ENCODE measurements at places on chromosomes 6 and 20. TPM values are rescaled to one million over a fixed set of nuclear protein-coding genes. Genes with fewer than 3 reads are reported as not detected.

DNA sequence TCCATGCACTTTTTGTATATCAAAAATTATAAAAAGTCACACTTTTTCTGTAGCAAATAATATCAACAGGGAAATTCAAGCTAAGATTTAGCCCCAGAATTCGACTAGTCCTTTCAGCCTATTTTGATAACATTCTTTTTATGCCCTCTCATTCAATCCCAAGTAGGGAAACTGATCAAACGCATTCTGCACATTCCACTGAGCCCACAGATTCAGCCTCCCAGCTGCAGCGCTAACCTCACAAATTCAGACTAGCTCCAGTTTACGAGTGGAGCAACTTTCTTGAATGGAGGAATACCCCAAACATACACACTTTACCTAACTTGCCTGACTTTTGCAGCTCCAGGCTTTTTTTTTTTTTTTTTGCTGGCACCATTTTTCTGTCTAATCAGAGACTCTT is 70.3 kb upstream of the HEY2 start:
- DNase-seq, result peak; percentile 64

Gene TAAR6
- total RNA-seq, result not detected

Gene CAPN11
- total RNA-seq, result 1.7 TPM

DNA sequence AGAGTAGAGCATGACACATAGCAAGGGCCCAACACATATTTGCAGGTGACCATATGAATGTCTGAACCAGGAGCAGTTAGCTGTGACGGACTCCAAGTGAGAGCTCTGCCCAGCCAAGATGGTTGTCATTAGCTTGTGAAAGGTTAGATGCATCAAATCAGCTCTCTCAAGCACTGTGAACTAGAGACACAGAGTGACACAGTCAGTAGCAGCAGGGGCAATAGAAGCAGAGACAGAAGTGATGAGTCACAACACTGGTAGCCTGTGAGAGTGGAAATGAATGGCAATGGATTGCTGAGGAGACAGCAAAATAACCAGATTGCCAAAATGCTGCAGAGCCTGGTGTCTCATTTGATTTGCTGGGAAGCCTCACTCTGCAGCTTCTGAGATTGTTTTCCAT is 558.9 kb downstream of the PKHD1 start:
- DNase-seq, result no peak

- no peak for DNase-seq
Observed at GRCh38 chr6:51913265-51913664, 174.1 kb downstream of the PKHD1 start.

- no peak for DNase-seq
Observed at GRCh38 chr6:166635013-166635970, 8.2 kb upstream of the RPS6KA2 start.

DNA sequence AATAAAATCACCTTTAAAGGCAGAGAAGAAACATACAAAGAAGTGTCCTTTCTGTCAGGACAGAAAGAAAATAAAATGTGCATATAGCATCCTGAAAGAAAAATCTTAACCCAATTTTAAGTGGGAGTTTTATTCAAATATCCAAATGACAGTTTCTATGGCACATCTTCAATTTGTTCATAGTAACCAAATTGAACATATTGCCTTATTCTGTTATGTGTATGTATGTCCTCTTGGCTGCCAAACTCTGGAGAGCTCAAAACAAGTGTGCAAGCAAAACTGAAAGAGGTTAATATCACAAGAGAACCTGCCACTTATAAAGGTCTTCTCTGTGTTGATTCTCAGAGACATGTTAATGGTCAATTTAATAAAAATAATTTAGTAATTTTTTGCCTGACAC is 334.7 kb downstream of the BCKDHB start:
- no peak for DNase-seq

DNA sequence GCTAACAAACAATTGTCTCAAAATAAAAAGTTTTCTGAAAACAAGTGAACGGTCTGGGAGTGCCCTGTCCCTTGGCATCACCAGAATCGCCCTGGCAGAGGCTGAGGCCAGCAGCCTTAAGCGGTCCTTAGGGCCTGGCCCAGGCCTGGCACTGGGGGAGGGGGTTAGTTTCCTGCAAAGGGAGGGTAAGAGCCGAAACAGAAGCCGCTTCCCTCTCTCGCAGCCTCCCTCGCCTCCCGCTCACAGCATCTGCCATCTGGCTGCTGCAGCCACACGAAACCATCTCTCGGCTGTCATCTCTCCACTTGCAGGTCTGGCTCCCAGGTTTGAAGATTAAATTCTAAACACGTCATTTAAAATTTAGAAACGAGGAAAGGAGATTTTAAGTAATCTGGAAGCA is 31.5 kb downstream of the PMEPA1 start:
- no peak for DNase-seq
